ENCODE measurements at places on chromosomes 1 and 21. TPM values are rescaled to one million over a fixed set of nuclear protein-coding genes. Genes with fewer than 3 reads are reported as not detected.

The TMEM51 gene
- 37.4 TPM for total RNA-seq

The CDC20 gene
- total RNA-seq = 2.1 TPM

The LRRC42 gene
- total RNA-seq = 40.8 TPM

The S100A1 gene
- 9.7 TPM for total RNA-seq

The ZZZ3 gene
- 88.9 TPM for total RNA-seq

The PRDM16 gene
- not detected for total RNA-seq

The VWA5B1 gene
- 0.05 TPM for total RNA-seq

The KCNT2 gene
- total RNA-seq = 1.0 TPM

- no peak for DNase-seq
Measured at GRCh38 chr21:45010860-45011259, 63.5 kb upstream of the ADARB1 start.

GRCh38 chr1:107016376-107016978 is 40.0 kb upstream of the PRMT6 start:
- DNase-seq = no peak

GRCh38 chr1:67307251-67308060 is at the start of gene IL12RB2:
Gene IL12RB2 (plus strand): TSS chr1:67307873. CDS start chr1:67320369, 12,496 bp downstream.
- DNase-seq = no peak

- no peak for DNase-seq
Measured at GRCh38 chr1:84585803-84586202, 11.6 kb upstream of the CTBS start.

- DNase-seq = no peak
Measured at GRCh38 chr1:169886931-169887330, 6.8 kb downstream of the SCYL3 start.

- peak; percentile 43 for DNase-seq
Measured at GRCh38 chr21:15001113-15001512, 63.7 kb downstream of the NRIP1 start.

- DNase-seq = no peak
Measured at GRCh38 chr1:203353486-203353885, 2.6 kb upstream of the FMOD start.

DNA sequence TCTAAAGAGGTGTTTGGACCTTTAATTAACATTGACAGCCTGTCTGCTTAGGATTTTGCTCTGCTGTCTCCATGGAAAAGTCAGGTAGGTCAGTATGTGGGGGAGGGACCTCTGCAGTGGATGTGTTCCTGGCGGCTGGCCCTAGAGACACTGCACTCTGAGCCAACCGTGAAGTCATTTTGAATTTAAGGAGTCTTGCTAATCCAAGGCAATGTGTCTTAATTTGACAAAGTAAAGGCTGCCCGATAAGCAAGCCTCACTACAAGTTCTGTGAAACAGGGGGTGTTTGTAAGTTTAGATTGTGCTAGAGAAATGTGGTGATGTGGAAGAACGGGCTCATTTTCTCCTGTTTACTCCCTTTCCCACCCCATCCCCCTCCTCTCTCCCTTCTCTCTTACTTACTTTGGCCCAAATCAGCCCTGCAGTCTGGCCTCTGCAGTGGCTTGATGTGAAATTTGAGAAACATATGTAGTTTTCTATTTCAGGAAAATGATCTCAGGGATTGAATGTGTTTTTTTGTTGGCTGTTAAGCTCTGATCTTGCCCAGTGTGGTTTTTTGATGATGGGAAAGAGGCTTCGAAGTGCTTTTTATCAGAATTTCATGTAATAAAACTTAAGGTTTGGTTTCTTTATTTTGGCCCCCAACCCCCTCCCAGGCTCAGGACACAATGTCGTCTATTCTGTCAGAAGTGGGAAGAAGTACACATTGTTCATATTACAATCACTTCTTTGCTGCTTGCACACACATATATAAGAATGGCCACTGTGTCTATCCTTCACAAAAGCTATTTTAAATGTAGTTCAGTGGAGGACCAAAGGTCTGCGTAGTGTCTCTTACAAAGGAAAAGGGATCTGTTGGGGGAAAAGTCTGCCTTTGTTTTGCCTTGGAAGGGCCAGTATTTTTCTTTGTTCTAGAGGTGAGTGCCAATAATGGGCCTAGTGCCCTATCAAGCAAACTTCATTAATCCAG is 96.6 kb downstream of the FGGY start:
- peak; percentile 62 for DNase-seq

- no peak for DNase-seq
Measured at GRCh38 chr1:205715628-205716027, 34.4 kb downstream of the NUCKS1 start.

DNA sequence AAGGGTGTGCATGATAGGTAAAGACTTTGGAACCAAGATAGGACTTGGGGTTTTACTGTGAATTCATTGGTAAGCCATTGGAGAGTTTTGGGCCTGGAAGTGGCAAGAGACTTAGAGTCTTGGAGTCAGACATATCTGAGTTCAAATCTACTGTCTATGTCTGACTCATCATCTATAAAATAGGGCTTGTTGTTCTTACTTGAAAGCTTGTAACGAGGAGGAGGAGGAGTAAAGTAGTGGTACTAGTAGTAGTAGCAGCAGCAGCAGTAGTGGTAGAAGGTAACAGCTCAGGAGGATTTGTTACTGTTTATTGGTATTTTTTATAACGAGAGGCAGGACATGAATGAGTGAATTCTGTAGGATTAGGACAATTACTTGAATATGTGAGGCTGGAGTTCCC is 62.7 kb downstream of the CACHD1 start:
- DNase-seq = no peak

DNA sequence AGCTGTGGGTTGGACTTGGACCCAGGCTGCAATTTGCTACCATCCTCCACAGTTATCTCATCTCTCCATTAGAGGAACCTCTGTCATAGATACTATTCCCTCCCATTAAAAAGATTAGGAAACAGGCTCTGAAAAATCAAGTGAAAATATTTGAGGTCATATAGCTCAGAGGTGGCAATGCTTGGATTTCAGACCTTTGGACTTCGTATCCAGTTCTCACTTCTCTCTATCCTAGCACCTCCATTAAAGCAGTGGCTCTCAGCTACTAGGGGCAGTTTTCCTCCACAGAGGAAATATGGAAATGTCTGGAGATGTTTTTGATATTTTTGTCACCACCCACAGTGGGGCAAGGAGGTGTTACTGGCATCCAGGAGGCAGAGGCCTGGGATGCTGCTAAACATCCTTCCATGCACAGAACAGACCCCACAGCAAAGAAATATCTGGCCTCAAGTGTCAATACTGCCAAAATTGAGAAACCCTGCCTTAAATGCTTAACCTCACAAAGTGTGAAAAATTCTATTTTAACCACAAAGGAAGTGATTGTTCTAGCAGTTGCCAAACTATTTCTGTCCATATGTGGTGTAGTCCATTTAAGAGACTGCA is 54.1 kb downstream of the C8A start:
- peak; percentile 71 for DNase-seq

DNA sequence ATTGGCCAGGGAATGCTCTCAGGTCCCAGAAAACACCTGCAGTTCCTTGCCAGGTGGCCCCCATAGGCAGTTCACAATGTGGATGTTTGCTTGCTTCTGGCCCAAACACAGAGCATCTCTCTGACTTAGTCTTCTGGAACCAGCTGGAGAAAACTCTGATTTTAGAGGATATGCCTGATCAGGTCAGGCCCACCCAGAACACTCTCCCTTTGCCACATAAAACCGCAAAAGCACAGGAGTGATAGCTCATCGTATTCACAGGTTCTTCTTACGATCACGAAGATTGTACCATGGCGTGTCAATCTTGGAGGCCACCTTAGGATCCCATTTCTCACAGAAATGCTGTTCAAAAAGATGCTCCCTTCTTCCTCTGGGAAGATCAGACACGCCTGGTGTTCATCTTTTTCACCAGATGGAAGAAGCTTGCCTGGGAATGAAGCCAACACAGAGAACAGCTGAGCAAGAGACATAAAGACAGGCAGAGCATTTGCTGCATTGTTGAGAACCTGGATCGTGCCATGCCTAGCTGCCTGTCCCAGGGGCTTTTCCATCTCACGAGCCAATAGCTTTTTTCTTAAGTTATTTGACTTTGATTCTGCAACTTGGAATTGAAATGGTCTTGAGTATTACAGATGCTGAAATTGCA is 11.6 kb upstream of the CD247 start:
- no peak for DNase-seq

GRCh38 chr1:45490121-45490625 is 790 bp downstream of the TESK2 start:
- DNase-seq = peak; percentile 39

DNA sequence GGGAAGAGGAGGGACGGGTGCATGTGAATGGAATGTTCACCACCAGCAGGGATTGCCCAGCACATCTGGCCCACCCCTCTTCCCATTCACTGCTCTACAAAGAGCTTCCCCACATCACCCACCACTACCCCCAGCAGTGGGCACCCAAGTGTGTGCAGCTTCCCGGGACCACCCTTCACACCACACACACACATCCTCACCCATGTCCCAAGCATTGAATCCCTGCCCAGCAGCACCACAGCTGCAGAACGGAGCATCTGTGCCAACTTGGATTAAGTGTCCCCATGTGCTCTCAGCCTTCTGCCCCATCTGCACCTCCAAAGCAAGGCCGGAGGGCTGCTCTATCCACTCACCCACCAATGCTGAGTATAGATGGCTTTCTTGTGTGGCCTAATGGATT is 141.4 kb downstream of the PSMG1 start:
- no peak for DNase-seq

GRCh38 chr1:172480431-172480830 is 36.6 kb upstream of the PIGC start:
- DNase-seq = no peak

All from renal cortical epithelial cell (primary cell).